Left renal cortex interstitium (tissue), 4 donors: ENCODE measurements at places on chromosomes 1 and 21. TPM values are rescaled to one million over a fixed set of nuclear protein-coding genes. Genes with fewer than 3 reads are reported as not detected.

LYPD8 gene
- polyA plus RNA-seq, result not detected

DNA sequence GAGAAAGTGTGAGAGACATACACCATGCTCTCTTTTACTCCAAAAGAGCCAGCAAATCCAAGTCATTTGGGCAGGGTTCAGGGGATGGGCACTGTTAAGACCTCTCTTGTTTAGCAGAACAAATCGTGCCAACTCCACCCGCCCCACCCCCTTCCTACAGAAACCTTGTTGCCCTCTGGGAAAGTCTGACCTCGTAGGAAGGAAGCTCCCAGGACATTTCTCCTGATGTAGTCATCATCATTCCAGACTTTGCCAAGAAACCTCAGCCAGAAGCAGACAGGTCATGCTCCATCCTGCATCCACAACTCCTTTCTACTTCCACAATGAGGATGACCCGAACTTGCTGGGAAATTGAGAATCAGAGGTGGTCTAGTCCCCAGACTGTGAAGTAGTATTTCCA lies 57.7 kb downstream of the UBE2T start:
- no peak for DNase-seq

- DNase-seq, result no peak
Measured at GRCh38 chr1:9078015-9078751, 8.7 kb upstream of the SLC2A5 start.

GRCh38 chr1:24874611-24875234 lies 55.4 kb downstream of the RUNX3 start:
- DNase-seq, result no peak

S100B gene
- polyA plus RNA-seq, result 4.5 TPM
